ENCODE measurements at places on chromosomes 6 and 20.

DNA sequence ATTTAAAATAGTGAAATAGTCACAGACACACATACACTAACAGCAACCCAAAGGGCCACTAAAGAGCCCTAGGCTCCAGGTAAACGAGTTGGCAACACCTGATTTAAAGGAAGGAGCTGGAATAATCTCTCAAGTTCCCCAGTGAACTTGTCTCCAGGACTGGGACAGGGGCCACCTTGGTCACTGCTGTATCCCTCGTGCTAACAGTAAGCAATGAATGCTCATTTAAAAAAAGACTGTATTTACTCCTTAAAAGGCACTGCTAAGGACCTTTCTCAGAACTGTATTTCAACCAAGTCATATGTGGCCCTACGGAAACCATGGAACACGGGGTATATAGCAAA lies 1.3 kb downstream of the DIDO1 start:
- H3K27ac ChIP-seq = peak overlapping the region; percentile 98
- H3K36me3 ChIP-seq = no peaks in the 10 kb centered on the region
- H3K27me3 ChIP-seq = no peaks in the 10 kb centered on the region
- H3K4me1 ChIP-seq = peaks cover 64% of the 10 kb centered on the region

- H3K4me1 ChIP-seq = peaks cover 61% of the 10 kb centered on the region
- H3K36me3 ChIP-seq = no peaks in the 10 kb centered on the region
- no peak overlapping the region for H3K4me3 ChIP-seq
- peak; percentile 72 for DNase-seq
- H3K27ac ChIP-seq = no peak overlapping the region
- H3K27me3 ChIP-seq = no peaks in the 10 kb centered on the region
These were observed 11.6 kb upstream of the ITPR3 start for GRCh38 chr6:33609528-33609927.

GRCh38 chr6:166572370-166573261 lies 13.9 kb downstream of the RAMACL start:
- no peak overlapping the region for H3K27ac ChIP-seq
- no peaks in the 10 kb centered on the region for H3K27me3 ChIP-seq
- H3K4me3 ChIP-seq = no peak overlapping the region
- no peak for DNase-seq
- H3K4me1 ChIP-seq = no peaks in the 10 kb centered on the region

DNA sequence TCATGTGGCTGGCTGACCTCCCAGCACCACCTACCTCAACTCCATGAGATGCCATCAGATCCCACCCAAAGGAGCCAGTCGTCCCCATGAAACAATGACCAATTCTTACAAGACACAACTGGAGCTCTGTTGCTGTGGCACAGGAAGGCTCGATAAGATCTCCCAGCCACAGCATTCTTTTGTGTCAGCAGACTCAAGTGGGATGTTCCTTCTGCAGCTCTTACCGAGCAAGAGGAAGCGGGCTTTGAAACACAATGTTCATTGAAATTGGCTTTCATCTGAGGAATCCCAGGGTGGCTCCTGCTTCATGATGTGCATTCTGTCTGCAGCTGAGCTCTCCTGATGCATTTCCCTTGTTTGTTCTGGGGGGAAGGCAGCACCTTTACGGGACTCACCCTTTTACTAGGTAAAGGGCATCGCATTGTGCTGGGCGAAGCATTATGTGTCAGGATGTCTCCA lies 222.0 kb upstream of the SGK1 start:
- peaks cover 11% of the 10 kb centered on the region for H3K4me1 ChIP-seq
- DNase-seq = peak; percentile 81
- peak overlapping the region; percentile 1 for H3K27ac ChIP-seq
- H3K4me3 ChIP-seq = no peak overlapping the region

DNA sequence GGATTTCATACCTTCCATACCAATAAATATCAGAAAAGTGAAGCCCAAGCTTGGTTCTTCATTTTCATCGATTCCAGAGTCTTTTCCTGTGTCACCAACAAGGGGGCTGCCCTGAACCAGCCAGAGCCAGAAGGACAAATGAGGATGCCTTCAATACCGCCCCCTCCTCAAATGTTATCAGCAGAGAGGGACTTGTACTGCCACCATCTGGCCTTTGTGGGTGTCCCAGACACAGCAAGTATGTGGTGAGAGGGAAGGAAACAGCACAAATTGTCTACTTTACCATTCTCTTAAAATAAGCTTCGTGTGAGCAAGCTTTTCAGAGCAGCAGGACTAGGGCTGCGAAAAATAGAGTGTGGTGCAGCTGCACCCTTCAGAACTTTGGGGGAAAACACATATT lies 165.3 kb downstream of the SOBP start:
- no peak overlapping the region for H3K4me3 ChIP-seq
- H3K36me3 ChIP-seq = no peaks in the 10 kb centered on the region
- no peaks in the 10 kb centered on the region for H3K27me3 ChIP-seq
- peaks cover 4% of the 10 kb centered on the region for H3K4me1 ChIP-seq
- DNase-seq = no peak
- no peak overlapping the region for H3K27ac ChIP-seq

DNA sequence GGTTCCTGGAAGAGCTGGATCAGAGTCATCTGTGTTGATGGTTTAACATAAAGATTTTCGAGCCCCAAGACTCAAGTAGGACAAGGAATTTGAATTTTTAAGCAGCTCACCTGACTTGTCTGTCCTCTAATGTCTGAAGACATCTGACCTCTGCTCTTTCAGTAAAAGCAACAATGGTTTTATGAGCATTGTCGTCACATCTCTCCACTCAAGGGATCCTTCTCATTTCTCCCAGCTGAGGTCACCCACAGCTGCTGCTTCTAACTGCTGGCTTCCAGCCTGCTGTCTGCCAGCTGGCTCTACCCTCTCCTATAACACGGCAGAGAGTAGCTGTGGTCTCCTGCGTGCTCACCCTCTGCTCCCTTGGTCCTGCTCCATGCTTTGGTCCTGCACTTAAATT lies 24.7 kb upstream of the HDAC2 start:
- no peaks in the 10 kb centered on the region for H3K36me3 ChIP-seq
- H3K27ac ChIP-seq = no peak overlapping the region
- no peak overlapping the region for H3K4me3 ChIP-seq

- H3K4me1 ChIP-seq = peaks cover 27% of the 10 kb centered on the region
- no peak overlapping the region for H3K27ac ChIP-seq
- H3K27me3 ChIP-seq = no peaks in the 10 kb centered on the region
- no peak overlapping the region for H3K4me3 ChIP-seq
- H3K36me3 ChIP-seq = no peaks in the 10 kb centered on the region
These were observed 16.2 kb downstream of the TMEM30A start for GRCh38 chr6:75268121-75268987.

DNA sequence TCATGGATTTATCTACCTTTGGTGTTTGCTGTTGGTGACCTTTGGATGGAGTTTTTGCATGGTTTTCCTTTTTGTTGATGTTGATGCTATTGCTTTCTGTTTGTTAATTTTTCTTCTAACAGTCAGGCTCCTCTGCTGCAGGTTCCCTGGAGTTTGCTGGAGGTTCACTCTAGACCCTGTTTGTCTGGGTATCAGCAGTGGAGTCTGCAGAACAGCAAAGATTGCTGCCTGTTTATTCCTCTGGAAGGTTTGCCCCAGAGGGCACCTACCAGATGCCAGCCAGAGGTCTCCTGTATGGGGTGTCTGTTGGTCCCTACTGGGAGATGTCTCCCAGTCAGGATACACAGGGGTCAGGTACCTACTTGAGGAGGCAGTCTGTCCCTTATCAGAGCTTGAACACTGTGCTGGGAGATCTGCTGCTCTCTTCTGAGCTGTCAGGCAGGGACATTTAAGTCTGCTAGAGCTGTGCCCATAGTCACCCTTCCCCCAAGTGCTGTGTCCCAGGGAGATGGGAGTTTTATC lies 9.2 kb upstream of the ZNF337 start:
- DNase-seq = no peak
- no peaks in the 10 kb centered on the region for H3K36me3 ChIP-seq
- no peak overlapping the region for H3K27ac ChIP-seq
- no peak overlapping the region for H3K4me3 ChIP-seq

GRCh38 chr20:50278377-50278683 lies 87.7 kb downstream of the CEBPB start:
- H3K4me1 ChIP-seq = peaks cover 30% of the 10 kb centered on the region
- H3K4me3 ChIP-seq = no peak overlapping the region
- no peaks in the 10 kb centered on the region for H3K27me3 ChIP-seq
- peak overlapping the region; percentile 75 for H3K27ac ChIP-seq
- peak; percentile 48 for DNase-seq

GRCh38 chr20:38290829-38291814 lies 12.8 kb upstream of the BPI start:
- peaks cover 14% of the 10 kb centered on the region for H3K4me1 ChIP-seq
- no peak overlapping the region for H3K4me3 ChIP-seq
- H3K27me3 ChIP-seq = no peaks in the 10 kb centered on the region
- no peak for DNase-seq
- H3K36me3 ChIP-seq = no peaks in the 10 kb centered on the region

DNA sequence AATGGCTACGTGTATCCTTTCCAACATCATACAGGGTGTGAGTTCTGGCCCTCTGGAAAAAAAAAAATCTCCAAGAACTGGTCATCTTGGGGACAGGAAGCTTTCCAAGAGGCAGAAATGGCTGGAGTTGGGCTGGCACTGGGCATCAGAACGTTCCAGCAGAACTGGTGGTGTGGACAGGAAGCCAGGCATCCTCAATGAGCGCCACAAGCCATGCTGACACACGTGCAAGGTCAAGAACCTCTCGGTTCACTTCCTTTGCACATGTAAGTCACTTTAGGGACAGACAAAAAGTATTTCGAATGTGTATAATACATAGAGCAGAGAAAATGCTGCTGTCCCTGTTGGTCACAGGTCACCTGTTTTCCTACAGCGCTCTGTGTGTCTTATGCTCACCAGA lies 27.4 kb upstream of the RIN2 start:
- H3K27me3 ChIP-seq = no peaks in the 10 kb centered on the region
- H3K4me1 ChIP-seq = no peaks in the 10 kb centered on the region
- no peaks in the 10 kb centered on the region for H3K36me3 ChIP-seq
- DNase-seq = no peak
- H3K27ac ChIP-seq = no peak overlapping the region

GRCh38 chr6:17484201-17484849 lies 90.9 kb downstream of the CAP2 start:
- no peaks in the 10 kb centered on the region for H3K36me3 ChIP-seq
- H3K4me3 ChIP-seq = no peak overlapping the region
- no peak for DNase-seq
- H3K4me1 ChIP-seq = no peaks in the 10 kb centered on the region
- no peaks in the 10 kb centered on the region for H3K27me3 ChIP-seq

DNA sequence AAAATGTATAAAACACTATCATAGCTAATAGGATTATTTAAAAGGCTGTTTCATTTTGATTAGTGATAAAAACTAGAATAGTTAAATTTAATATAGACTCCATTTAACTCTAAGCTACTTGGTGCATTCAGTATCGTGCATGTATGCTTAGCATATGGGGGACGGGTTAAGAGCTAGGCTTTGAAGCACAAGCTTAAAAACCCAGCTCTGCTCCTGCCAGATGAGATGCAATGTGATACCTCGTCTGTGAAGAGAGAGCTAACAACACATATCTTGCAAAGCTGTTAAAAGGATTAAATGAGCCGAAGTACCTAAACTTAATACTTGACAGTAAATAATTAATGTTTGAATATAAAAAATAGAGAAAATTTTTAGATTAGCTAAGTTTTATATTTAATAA lies 42.2 kb downstream of the DTNBP1 start:
- no peak for DNase-seq
- no peaks in the 10 kb centered on the region for H3K36me3 ChIP-seq
- H3K4me1 ChIP-seq = peaks cover 26% of the 10 kb centered on the region
- no peak overlapping the region for H3K4me3 ChIP-seq

DNA sequence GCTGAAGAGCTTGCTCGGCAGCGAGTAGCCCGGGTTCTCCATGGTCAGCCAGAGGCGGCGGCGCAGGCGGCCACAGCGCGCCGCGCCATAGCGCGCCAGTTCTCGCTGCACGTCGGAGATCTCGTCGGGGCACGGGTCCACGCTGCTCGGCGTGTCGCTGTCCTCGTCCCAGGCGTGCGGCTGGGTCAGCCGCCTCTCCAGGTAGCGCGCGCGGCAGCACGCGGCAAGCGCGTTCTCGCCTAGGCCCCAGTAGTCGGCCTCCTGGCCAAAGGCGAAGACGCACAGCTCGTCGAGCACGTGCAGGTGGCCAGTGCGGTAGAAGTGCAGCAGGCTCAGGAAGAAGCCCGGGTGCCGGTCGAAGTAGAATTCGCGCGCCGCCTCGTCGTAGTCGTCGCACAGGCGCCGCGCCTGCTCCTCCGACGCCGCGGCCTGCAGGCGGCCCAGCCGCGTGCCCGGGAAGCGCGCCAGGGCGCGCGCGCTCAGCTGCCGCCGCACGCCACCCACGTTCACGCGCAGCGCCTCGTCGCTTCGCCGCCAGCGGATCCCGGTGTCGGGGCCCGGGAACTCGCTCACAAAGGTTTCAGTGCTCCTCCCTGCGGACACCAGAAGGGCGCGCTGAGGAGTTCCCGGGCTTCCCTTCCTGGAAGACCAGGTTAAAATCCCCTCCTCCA lies 2.7 kb downstream of the KCNS1 start:
- no peaks in the 10 kb centered on the region for H3K36me3 ChIP-seq
- no peaks in the 10 kb centered on the region for H3K4me1 ChIP-seq
- DNase-seq = peak; percentile 55
- H3K27ac ChIP-seq = no peak overlapping the region
- H3K4me3 ChIP-seq = peak overlapping the region; percentile 34

GRCh38 chr6:165858586-165858985 lies 195.5 kb upstream of the PDE10A start:
- no peaks in the 10 kb centered on the region for H3K27me3 ChIP-seq
- H3K36me3 ChIP-seq = no peaks in the 10 kb centered on the region
- no peak for DNase-seq
- H3K4me3 ChIP-seq = no peak overlapping the region
- no peak overlapping the region for H3K27ac ChIP-seq

DNA sequence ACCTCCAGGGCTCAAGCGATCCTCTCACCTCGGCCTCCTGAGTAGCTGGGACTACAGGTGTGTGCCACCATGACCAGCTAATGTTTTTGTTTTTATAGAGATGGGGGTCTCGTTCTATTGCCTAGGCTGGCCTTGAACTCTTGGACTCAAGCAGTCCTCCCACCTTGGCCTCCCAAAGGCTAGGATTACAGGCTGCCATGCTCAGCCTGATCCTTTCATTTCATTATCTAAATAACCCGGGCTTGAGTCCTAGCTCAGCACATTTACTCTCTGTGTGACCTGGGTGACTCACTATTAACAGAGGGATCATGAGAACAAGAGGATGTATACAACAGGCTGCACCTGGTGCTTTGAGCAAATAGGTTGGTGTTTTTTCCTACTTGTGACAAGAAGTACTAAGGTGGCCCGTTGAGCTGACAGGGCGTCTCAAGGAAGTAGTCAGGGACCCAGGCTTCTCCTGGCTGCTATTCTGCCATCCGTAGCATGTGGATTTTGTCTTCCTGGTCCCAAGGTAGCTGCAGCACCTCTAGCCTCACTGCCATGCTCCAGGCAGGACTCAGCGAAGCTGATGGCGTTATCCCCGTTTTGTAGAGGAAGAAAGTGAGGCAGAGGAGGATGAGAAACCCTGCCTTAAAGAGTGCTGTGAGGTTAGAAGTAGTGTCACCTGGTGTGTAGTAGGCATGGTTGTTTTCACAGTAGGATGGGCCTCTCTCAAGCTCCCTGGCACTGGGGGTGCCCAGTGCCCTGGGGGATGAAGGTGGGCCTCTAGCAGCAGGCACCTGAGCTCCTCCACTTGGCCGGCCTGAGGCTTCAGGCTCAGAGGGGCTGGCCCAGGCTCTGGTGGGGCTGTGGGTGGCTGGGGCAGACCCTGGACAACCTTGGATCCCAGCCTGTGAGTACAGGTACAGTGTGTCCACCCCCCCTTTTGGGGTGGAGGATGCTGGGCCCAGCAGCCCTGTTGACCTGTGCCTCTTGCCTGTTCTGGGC lies 62.4 kb downstream of the ADNP start:
- no peak overlapping the region for H3K27ac ChIP-seq
- no peak for DNase-seq
- H3K4me3 ChIP-seq = no peak overlapping the region

GRCh38 chr6:113690281-113691259 lies 166.6 kb upstream of the MARCKS start:
- DNase-seq = no peak
- H3K4me3 ChIP-seq = no peak overlapping the region
- H3K27me3 ChIP-seq = no peaks in the 10 kb centered on the region
- no peak overlapping the region for H3K27ac ChIP-seq
- H3K36me3 ChIP-seq = no peaks in the 10 kb centered on the region
